Spinal cord (tissue), 10 donors: ENCODE measurements at places on chromosomes 6 and 20. TPM values are rescaled to one million over a fixed set of nuclear protein-coding genes. Genes with fewer than 3 reads are reported as not detected.
A peak's percentile ranks its signal among the peaks of the same experiment; 100 is the strongest.

BHLHE23 gene
- total RNA-seq = not detected

- DNase-seq = no peak
Measured at GRCh38 chr6:124958149-124958548, 4.1 kb upstream of the RNF217 start.

WFDC6 gene
- not detected for total RNA-seq

DNA sequence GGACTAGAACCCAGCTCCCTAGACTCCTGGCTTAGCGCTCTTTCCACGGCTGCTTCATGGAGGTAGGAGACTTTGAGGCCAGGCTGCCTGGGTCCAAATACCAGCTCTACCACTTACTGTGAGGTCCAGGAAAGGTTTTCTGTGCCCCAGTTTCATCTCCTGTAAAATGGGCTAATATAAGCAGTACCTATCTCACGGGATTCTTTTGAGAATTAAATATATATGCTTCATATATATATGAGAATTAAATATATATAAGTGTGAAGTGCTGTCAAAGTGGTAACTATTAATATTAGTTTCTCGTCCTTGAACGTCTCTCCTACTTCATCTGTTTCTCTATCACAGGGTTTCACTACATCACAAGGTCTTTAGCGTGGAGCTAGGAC, 10.2 kb upstream of the LY6G5C start:
- no peak for DNase-seq

- peak; percentile 48 for DNase-seq
Measured at GRCh38 chr20:53216856-53217576, 244.9 kb downstream of the TSHZ2 start.

DNA sequence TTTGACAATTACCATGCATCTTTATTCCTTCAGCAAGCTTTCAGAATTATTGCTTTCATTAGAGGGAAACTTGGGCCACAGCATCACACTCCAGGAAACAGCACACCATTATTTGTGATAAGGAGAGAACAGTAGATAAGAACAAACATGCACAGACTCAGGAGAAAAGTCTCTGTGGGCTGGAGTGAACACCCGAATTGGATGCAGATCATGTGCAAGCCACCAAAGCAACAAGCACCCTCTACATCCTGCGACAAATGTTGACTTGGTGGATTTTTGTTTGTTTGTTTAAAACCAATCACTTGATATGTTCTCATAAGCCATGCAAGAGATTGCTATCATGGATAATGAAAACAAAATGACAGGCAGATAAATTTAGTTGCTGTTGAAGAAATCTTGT, 67.7 kb upstream of the ZFP64 start:
- no peak for DNase-seq

SGK1 gene
- 258 TPM for total RNA-seq

- peak; percentile 74 for DNase-seq
Measured at GRCh38 chr6:156164701-156165452, 612.3 kb upstream of the ARID1B start.

- DNase-seq = no peak
Measured at GRCh38 chr6:161917645-161918044, 643.8 kb upstream of the AGPAT4 start.

- no peak for DNase-seq
Measured at GRCh38 chr6:137724495-137725211, 142.4 kb upstream of the TNFAIP3 start.

PLTP gene
- total RNA-seq = 471 TPM

GRCh38 chr20:59680148-59680650, 75.9 kb downstream of the PHACTR3 start:
- no peak for DNase-seq

MROH8 gene
- total RNA-seq = 4.8 TPM

GRCh38 chr6:157162766-157163433, 160.4 kb downstream of the TMEM242 start:
- no peak for DNase-seq

GRCh38 chr6:81999270-81999669, 246.8 kb upstream of the TENT5A start:
- DNase-seq = no peak

GRCh38 chr6:23637296-23637695, 488.7 kb upstream of the NRSN1 start:
- no peak for DNase-seq

DNA sequence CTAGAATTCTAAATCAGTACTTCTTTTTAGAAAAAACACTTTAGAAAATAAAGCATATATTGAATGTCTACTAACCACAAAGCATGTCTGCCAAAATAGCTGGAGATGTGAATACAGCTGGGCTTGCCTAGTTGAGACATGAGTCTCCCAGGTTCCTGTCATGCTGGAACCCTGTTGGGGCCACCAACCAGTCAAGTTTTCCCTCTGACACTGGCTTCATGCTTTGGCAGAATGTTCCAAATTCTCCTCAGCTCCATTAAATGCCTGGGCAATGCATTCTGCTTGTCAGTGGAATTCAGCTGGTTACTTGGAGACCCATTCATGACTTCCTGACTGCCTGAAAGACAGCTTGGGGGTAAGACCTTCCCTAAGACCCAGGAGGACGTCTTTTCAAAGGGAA, 87.2 kb downstream of the PRND start:
- peak; percentile 54 for DNase-seq

DNA sequence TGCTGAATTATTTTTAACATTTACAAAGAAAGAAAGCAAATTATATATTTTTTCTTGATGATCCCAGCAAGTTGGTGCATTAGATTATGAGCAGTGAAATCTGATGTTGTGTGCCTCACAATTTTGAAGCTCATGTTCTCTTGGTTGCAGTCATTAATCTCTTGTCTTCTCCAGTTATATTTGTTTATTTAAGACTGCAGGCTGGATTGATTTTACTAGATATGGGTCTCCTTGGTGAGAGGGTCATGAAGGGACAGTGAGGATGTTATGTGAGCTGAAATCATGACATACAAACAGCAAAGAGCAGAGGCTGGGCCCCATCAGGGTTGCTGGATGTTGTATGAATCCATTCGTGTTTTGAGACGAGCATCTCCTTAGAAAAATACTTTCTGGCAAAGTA, 64.2 kb upstream of the AKIRIN2 start:
- DNase-seq = no peak

ZNF334 gene
- total RNA-seq = 17.6 TPM

- no peak for DNase-seq
Measured at GRCh38 chr6:135086414-135086764, 31.8 kb upstream of the HBS1L start.

POU3F2 gene
- 25.0 TPM for total RNA-seq

GRCh38 chr6:151196555-151196954, 43.2 kb upstream of the AKAP12 start:
- DNase-seq = no peak

FOXQ1 gene
- 1.1 TPM for total RNA-seq

DNA sequence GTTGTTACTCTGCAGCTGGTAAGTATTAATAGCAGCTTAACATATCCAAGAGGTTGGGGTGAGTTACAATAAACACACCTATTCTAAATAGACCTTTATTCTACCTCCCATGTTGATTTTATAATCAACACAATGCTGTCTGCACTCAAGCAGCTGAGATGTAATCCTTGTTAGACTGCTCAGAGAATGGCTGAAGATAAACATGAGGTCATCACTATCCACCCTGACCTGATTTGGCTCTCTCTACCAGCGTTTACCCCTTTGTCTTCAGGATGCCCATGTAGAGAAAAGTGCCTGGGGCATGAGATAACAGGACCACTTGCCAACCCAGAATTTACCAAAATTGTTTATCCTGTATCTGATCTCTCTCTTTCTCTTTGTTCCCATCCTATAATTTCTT, 220.7 kb upstream of the DEFB112 start:
- DNase-seq = no peak

RSPO4 gene
- total RNA-seq = 0.39 TPM

TMEM74B gene
- total RNA-seq = 8.9 TPM

- no peak for DNase-seq
Measured at GRCh38 chr20:56391037-56391436, 978 bp downstream of the AURKA start.

DNA sequence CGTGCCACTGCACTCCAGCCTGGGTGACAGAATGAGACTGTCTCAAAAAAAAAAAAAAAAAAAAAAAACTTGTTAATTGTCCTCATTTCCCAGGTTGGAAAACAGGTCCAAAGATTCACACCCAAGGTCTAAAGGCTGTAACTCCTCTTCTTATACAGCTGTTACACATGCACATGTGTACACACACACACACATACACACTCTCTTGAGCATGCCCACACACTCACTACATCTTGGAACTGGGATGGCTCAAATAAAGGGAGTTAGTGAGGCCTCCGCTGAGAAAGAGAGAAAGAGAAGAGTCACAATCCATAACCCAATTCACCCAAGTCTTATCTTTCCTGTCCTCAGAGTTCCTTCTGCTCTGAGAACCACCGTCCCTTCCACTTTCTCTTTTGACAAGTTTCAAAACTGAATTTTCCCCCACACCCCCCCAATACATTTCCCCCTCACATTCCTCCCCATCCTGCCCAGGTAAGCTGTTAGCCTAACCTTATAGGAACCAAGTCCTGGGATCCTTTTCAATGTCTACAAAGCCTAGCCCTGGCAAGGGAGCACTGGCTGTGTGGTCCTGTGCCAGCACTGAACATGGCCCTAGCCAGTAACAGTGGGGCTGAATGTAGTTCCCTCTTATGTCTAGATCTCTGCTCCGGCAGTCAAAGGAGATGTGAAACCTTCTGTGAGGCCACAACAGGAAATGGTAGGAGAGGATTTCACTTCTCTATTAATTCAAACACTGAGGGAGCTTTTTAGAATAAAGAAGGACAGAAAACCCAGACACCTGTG, 3.2 kb upstream of the HLA-DMB start:
- no peak for DNase-seq

ROS1 gene
- total RNA-seq = not detected

- no peak for DNase-seq
Measured at GRCh38 chr20:53595018-53595378, 1.4 kb upstream of the ZNF217 start.

GRCh38 chr6:125808060-125808459, 17.3 kb downstream of the NCOA7 start:
- no peak for DNase-seq

DNA sequence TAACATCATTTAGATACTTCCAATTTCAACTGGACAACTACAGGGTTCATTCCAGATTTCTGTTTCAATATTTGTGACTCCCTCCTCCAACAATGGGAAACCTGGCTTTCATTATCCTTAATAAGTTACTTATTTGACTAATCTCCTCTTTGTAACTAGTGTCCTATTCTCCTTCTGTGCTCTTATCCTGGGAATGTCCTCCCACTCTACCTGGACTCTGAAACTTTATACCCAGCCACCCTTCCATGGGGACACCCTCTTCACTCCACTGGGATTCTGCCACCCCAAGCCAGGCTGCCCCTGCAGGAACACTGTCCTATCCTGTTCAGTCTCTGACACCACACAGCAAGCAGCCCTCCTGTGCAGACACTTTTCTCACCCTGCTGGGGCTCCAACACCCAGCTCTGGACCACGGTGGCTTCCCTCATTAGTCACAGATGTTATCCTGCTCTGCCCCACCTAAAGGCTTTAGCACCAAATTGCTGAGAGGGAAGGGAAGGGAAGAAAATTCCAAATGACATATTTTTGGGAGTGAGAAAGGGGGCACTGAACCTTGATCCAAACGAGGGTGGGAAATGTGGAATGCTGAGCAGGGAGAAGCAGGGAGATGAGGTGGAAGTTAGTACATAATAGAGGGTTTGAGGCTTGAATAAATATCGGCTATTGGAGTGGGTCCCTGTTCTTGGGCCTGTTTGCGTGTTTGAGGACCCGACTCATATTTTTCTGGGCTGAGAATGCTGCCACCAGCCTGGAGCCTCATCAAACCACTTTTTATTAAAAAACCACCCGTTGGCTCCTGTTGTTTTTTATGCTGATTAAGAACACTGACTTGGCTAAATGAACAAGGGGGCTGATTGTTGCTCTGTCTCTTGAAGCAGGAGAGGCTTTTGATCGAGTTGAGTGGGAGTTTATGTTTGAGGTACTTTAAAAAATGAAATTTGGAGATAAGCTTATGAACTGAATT, 54.0 kb upstream of the AKIRIN2 start:
- no peak for DNase-seq

SLC22A16 gene
- 0.66 TPM for total RNA-seq

GRCh38 chr20:10861090-10861489, 187.3 kb upstream of the JAG1 start:
- no peak for DNase-seq

SEMG1 gene
- not detected for total RNA-seq

LINC00237 gene
- total RNA-seq = 4.4 TPM

GRCh38 chr6:4848382-4849068, 72.3 kb downstream of the CDYL start:
- no peak for DNase-seq

DNA sequence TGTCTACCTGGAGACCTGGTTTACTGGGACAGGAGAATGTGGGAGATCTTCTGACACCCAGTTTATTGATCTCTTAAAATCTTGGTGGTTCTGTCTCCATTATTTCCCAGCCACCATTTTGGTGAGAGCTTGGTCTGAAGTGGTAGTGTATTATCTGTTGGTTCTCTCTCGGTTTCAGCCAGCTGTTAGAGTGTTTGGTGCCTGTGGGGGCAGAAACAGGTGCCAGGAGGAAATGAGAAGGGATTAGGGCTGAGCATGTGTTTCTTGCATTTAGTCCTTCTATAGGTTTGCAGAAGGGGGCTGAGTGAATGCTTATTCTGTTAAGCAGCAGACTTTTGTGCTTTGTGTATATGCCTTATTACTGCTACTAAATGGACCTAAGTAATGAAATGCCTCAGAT, 9.6 kb downstream of the JARID2 start:
- DNase-seq = no peak

SLC17A1 gene
- not detected for total RNA-seq

ERGIC3 gene
- 197 TPM for total RNA-seq

MMP24 gene
- 15.3 TPM for total RNA-seq

DNA sequence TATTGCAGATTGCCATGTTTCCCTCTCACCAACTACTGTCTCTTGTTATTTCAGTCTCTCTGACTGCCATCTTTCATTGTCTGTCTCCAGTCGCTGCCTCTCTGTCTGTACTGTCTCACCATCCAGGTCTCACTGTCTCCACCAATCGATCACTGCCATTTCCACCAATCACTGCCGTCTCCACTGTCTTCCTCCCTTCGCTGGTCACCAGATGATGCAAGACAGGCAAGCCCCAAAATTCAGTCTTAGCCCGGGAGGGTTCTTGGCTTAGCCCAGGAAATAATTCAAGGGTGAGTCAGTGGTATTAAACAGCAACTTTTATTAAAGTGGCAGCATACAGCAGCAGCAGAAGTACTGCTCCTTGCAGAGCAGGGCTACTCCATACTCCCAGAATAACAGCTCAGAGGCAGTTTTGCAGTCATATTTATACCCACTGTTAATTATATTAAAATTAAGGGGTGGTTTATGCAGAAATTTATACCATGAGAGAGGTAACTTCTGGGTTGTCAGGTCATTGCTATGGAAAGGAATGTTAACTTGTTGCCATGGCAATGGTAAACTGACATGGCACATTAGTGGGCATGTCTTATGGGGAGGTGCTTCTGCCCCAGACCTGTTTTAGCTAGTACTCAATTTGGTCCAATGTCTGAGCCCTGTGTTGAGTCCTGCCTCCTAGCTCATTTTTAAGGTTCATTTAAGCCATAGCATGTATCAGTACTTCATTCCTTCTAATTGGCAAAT, 23.0 kb upstream of the ECHDC1 start:
- no peak for DNase-seq

GRCh38 chr6:163579111-163579879, 164.8 kb downstream of the QKI start:
- no peak for DNase-seq

GRCh38 chr20:39381595-39381994, 419.5 kb downstream of the DHX35 start:
- DNase-seq = peak; percentile 15

- DNase-seq = no peak
Measured at GRCh38 chr6:41577356-41578216, 31.4 kb downstream of the FOXP4 start.
